Mesangial cell (primary cell): ENCODE measurements at places on chromosomes 2 and 18. TPM values are rescaled to one million over a fixed set of nuclear protein-coding genes. Genes with fewer than 3 reads are reported as not detected.

Gene CHRNA1
- total RNA-seq: 0.76 TPM in 1 of 2 replicates, not detected in the other

Gene HNRNPA3
- 20.7 and 38.3 TPM in 2 replicates for total RNA-seq

Gene NR4A2
- 0.25 TPM in 1 of 2 replicates, not detected in the other for total RNA-seq

Gene SIGLEC15
- total RNA-seq: 10.9 and 29.2 TPM in 2 replicates

Gene SALL3
- 0.13 and 0.49 TPM in 2 replicates for total RNA-seq

Gene ST8SIA3
- total RNA-seq: not detected in 2 replicates

Gene SCTR
- total RNA-seq: 1.4 TPM in 1 of 2 replicates, not detected in the other

Gene IL37
- total RNA-seq: not detected in 2 replicates

Gene GPR55
- total RNA-seq: not detected in 2 replicates

Gene RANBP2
- total RNA-seq: 28.5 and 34.4 TPM in 2 replicates

Gene SLC38A11
- 3.2 TPM in 1 of 2 replicates, not detected in the other for total RNA-seq

Gene IL1A
- total RNA-seq: not detected in 2 replicates

Gene IFIH1
- total RNA-seq: 2.4 and 6.3 TPM in 2 replicates

Gene ASB18
- not detected in 2 replicates for total RNA-seq
